ENCODE measurements at places on chromosomes 1 and 21.

- no peak for DNase-seq
These were observed 6.6 kb downstream of the SGIP1 start for GRCh38 chr1:66540434-66541032.

DNA sequence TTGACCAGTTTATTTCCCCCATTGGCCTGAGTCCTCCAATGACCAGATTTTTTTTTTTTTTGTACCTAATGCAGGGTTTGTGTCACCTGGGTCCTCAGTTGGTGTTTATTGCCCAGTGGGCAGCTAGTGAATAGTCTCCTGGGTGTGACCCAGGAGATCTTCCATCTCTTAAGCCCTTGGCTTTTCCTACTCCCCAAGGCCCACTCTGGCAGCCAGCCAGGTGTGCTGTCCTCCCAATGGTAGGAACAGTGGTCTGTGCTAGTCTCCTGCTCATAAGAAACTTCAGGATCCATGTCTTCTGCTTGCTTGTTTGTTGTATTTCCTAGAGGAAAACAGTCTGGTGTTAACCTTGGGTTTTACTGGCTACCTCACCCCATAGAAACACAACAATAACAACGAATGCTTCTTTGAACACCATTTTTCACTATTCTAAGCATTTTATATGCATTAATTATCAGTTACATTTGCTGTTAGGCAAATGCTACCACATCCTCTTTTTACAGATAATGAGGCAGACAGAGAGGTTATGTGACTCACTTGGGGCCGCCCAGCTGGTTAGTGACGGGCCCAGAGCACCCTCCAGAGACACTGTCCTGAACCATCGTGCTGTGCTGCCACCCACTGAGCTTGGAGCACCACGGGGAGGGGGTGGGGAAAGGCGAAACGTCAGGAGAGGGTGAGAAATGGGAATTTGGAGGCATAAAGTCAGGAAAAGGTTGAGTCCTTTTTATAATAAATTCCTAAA, 107.5 kb downstream of the HIVEP3 start:
- no peak for DNase-seq

GRCh38 chr21:15626031-15626430, 103.8 kb upstream of the USP25 start:
- DNase-seq, result no peak

- DNase-seq, result no peak
These were observed 6.6 kb upstream of the MEGF6 start for GRCh38 chr1:3617806-3618345.

- no peak for DNase-seq
These were observed 8.6 kb downstream of the CLDN14 start for GRCh38 chr21:36471254-36471723.

DNA sequence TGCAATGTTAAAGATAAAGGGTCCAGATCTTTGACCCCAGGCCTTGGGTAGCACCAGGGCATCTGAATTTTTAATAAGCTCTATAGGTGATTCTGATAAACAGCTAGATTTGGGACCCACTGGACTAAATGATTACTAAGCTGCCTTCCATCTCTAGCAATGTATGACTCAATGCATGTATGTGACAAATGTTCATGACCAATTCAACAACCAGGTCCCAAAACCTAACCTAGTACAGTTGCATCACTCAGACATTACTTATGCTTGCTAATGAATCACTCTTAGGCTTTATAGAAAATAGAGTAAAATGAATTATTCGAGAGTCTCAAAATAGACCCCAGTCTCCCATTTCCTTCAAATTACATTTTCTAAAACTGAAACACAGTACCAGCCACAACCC, 35.5 kb downstream of the RCAN1 start:
- no peak for DNase-seq

Data from amniotic stem cell (primary cell).